ENCODE measurements at places on chromosomes 7 and 10. TPM values are rescaled to one million over a fixed set of nuclear protein-coding genes. Genes with fewer than 3 reads are reported as not detected.

- DNase-seq, result peak; percentile 61
Measured at GRCh38 chr7:82017334-82017943, 247.6 kb upstream of the HGF start.

DNA sequence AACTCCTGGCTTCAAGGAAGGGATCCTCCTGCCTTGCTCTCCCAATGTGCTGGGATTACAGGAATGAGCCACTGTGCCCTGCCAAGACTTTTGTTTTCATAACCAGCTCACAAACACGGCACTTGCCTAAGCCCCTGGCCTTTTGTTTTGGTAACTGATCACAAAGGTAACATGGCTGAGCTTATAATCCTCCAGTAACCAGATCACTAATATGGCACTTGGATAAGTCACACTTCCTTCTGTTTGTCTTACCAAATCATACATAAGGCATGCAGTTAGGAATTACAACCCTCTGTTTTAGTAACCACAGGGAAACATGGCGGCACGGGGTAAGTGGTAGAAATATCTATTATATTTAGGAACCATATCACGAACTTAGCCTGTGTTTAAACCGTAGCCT, 577.1 kb downstream of the CALN1 start:
- DNase-seq, result no peak

DNA sequence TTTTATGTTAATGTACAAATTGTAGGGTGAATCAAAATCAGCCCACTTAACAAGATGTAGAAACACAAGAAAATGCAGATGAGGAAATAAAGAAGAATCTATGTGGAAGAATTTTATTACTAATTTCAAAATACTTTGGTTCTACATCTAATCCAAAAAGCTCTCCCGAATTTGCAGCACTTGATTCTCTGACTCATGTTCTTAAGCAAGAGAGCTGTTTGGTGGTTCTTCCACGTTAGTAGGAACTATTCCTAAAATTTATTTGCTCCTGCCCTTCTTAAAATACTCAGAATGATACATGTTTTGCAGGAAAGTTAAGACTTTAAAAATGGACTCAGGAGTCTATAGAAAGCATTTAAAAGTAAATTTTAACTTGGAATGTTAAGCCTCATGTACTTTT, 91.8 kb downstream of the ZMYND11 start:
- no peak for DNase-seq

GRCh38 chr7:142376356-142376997, 118.6 kb upstream of the PRSS58 start:
- no peak for DNase-seq

DNA sequence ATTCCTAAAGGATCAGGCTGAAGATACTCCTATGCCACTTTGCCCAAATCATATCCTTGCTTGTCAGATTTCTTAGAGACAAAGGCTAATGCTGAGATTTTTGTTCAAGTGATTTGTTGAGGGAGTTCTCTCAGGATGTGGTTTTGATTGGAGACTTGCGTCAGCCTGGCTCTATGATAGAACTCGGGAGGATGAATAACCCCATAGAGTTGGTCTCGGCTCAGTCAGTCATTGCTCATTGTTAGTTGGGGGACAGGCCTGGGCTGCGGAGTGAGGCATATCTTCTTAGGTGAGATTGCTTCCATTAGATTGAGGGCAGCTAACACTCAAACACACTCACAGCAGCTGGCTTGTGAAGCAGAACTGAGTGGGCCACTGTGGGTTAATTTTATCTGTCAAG, 203.4 kb downstream of the KIF20B start:
- DNase-seq, result no peak

DNA sequence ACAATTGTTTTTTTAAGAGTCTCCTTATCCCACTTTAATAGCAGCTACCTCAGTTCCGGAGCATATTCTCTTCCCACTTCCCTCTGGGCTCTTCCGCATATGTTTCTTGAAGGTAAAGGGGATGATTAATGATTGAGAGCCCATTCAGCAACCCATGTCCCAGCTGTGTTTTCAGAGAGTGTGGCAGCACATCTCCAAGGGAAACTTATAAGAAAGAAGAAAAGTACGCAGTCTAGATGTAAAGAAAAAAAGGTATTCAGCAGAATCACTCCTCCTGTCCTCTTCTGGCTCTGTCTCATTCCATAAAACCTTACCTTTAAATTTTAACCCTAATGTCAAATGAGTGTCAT, 9.7 kb upstream of the ANKRD7 start:
- no peak for DNase-seq

DNA sequence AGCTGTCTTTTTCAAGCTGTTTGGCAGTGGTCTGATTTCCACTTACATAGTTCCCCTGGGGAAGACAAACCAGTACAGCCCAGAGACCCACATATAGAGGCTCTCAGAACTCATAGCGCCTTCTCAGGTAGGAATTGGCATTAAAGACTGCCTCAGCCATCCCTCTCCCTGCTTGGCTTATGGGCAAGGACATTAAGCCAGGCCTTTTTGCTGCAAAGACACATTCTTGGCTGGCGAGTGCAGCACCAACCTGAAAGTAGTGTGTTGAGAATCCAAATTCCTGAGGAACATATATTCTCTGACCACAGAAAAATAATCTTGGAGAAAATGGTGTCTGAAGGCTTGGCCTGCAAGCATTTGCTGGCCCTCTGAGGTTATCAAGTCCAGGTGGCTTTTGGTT, 39.2 kb upstream of the HPS1 start:
- DNase-seq, result no peak

DNA sequence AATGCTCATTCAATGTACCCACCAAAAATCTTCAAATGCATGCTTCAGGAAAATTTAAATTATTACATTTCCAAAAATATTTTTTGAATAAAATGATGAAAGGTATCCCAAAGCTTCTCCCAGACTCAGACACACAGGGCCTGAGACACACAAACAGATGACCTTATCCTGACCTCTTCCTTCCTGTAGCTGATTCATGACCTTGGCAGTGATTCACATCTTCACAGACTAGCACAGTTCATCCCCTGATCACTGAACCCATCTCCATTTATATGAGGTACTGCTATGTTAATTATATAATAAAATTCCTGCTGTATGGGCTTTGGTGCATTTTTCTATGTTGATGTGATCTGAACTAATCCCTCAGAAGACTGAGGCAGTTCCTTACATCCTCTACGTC, 265.0 kb upstream of the GLI3 start:
- no peak for DNase-seq

RASSF4 gene
- total RNA-seq, result 22.0 TPM

ZEB1 gene
- total RNA-seq, result 61.2 TPM

SORCS1 gene
- 48.9 TPM for total RNA-seq

BCL7B gene
- total RNA-seq, result 38.8 TPM

WNT16 gene
- 0.06 TPM for total RNA-seq

CALHM3 gene
- total RNA-seq, result not detected
